Fibroblast of skin of back (primary cell): ENCODE measurements at places on chromosomes 2 and 18.

DNA sequence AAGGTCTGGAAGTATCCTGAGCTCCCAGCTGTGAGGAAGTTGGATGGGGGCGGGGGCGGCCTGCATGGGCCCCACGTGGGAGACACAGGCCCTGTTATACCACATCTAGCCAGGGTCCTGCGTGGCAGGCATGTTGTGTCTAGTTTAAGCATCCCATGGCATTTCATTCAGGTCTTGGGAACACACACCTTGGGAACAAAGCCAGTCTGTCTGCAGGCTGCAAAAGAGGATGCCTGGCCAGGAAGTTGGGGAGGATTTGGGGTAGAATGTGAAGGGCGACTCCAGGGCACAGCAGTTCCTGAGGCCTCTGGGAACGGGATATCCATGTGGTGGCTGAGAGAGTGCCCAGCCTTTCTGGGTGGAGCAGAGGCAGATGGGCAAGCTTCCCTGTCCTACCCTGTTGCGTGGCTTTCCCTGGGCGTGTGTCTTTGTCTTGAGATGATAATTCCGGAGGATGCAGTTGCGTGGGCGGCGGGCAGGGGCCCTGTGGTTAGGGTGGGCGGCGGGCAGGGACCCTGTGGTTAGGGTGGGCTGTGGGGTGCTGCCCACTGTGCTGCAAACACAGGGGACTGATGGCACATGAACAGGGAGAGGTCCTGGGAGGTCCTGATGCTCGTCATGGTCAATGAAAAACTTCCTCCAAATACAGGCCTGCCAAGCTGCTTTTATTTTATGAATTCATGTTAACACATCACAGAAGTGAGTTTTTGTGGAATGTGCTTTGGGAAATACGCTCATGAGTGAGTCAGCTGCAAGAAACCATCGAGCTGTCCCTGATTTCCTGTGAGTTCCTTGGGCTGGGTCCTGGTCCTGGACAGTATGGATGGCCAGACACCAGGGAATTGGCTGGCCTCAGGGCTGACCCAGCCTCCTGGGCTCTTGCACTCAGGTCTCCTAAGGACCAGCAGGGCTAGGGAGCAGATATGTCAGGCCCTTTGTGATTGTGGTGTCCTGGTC, 90.0 kb upstream of the HS6ST1 start:
- DNase-seq = peak; percentile 92

GRCh38 chr18:49857708-49858107, 44.4 kb upstream of the ACAA2 start:
- DNase-seq = no peak

- DNase-seq = no peak
These were observed 264.8 kb upstream of the KLHL29 start for GRCh38 chr2:23120161-23120560.

- DNase-seq = no peak
These were observed 126.8 kb downstream of the ACOXL start for GRCh38 chr2:110858993-110859701.

GRCh38 chr2:73611867-73612266, 30.4 kb downstream of the NAT8 start:
- DNase-seq = peak; percentile 46

DNA sequence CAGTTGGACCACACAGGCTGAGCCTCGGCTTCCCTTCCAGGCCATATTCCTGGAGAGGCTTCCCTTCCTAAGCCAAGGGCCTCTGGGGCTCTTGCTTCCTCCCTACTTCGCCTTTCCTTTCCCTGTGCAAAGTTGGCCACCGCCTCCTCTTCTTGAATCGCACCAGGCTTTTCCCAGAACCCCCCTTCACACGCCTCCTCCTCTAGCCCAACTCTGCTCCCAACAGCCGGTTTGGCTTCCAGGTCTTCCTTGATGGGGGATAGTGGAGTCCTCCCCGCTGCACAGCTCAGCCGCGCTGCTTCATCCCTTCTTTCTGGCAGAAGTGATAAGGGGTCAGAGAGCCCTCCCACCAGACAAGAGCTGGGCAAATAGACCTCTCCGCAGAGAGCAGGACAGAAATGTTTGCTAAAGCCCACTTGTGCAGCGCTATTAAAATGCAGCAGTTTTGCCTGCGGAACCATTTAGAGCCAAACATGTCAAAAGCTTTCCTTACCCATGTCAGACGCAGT, 56.4 kb downstream of the SNORC start:
- no peak for DNase-seq

DNA sequence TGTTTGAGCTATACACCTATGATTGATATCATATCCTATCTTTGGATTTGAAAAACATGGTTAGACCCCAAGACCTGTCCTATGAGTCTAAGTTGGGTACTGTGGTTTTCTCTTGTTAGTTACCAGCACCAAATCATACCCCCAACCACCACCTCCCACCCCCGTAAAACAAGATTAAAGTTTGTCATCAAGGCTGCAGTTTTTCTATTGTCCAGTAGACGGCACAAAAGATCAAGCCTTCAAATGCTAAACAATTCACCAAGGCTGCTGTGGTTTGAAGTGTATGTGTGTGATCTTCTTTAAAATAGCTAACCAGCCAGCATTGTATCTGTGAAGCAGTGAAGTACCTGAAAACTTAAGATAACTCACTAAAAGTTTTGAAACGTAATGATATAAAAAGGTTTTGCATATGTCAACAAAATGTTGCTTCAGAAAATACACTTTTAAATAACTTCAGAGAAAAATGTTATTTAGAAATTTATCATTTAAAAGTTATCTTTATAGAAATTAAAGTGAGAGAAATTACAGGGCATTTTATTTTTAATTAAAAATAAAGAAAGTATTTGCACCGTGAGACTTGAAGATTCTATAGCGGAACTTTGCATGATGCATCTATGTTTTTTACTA, 5.8 kb upstream of the MEIS1 start:
- peak; percentile 68 for DNase-seq

GRCh38 chr2:60529136-60529784, 24.2 kb downstream of the BCL11A start:
- DNase-seq = no peak

DNA sequence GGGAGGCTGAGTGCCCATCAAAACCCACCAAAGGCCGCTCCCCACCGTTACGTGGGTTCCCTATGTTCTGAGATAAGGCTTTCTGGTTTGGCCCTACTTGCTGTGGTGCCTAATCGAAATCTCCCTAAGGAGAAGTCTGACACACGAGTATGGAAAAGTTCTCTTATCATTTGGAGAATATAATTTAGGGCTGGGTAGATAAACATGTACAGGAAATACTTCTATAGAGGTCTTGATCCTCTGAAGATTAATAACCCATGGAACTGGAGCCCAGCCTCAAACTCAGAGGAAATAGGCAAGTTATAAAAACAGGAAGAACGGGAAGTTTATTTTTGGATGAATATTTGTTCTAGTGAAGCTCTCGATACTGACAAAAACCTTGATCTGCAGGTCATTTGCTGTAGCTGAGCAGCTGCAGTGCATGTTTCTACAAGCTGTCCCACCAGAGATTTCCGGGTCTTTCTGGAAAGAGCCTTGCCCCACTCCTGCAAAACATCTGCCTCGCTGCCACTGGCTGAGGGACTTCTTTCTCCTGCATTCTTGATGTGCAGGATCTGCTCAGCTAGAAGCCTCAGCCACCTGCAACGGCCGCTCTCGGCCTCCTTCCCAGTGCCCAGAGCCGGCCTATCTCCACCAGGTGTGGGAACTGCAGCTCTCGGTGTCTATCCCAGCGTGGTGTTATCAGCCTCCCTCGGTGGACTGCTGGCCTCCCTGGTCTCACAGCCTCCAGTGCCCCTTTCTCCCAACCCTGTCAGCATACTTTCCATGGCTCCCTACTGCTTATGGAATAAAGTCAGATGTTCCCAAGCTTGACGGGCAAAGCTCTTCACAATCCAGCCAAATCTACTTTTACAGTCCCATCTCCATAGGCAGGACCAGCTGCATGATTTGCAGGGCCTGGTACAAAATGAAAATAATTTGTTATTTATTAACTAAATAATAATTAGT, 48.6 kb downstream of the SPRED2 start:
- no peak for DNase-seq

- peak; percentile 8 for DNase-seq
These were observed 478.2 kb downstream of the ARHGAP15 start for GRCh38 chr2:143607231-143608062.

DNA sequence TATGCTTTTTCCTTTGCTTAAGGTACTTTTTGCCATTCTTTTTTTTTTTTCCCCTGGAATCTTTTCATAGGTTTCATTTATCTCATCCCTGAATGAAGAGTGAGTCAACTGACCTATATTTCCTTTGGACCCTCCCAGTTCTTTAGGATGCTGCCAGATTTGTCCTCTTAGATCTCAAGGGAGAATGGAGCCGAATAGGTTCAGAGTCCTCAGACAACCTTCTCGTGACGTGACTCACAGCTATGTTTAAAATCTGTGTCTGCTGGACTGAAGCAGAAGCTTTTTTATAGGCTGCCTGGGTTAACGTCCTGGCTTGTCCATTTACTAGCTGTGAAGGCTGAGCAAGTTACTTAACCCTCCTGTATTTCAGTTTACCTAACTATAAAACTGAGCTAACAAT, 358.6 kb downstream of the DLGAP1 start:
- peak; percentile 49 for DNase-seq

DNA sequence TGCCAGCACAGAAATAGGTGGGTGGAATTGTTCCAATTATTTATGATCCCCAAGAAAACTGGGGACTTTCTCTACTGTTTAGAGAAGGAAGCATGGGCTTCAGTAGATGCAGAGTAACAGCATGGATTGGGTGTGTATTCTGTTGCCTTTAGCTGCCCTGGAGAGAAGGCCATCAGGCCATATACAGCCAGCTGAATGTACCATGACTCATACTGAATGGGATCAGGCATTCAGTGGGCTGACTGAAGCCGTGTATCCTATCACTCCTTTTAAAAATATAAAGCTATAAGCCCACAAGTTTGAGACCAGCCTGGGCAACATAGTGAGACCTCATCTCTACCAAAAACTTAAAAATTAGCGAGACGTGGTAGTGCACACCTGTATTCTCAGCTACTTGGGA, 16.7 kb upstream of the PLEKHM3 start:
- peak; percentile 59 for DNase-seq

DNA sequence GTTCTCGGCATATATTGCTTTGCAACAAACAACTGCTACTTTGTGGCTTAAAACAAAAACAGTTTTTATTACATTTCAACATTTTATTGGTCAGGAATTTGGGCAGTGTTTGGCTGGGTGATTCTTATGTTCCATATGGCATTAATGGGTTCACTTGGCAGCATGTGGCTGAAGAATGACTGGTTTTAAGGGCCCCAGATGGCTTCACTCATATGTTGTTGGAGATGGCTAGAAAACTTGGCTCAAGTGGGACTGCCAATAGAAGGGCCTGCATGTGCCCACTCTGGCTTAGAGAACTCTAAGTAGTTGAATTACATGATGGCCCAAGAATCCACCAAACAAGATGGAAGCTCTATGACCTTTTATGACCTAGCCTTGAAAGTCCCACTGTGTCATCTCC, 86.1 kb downstream of the FASTKD2 start:
- no peak for DNase-seq

DNA sequence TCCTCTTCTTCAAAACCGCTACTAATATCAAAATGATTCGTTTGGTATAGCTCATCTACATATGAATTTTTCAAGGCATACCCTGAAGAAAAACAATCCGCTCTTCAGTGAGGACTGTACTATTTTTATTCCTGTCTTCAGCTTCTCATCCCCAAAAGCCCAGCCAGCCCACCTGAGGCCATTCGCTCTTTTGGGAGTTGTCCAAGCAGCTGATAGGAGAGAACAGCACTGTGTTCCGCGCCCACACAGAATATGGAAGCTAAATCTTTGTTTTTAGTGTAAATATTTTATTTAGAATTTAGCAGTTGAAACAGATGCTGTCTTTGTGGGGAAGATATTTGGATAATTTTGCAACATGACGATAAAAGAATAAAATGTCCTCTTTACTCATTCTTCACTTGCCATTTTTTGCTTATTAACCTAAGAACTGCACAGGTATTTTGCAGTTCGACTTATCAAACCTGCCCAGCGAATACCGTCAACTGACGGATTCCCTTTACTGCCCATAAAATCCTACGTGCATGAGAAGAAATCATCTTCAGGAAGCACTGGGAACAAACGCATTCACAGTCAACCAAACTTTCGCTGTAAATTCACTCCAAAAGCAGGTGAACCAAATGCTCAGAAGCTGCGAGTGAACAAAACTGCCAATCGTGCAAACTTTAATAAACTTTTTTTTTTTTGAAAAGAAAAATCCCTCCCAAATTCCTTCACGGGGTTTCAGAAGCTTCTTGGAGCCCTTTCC, 3.4 kb downstream of the ZNF521 start:
- DNase-seq = no peak

DNA sequence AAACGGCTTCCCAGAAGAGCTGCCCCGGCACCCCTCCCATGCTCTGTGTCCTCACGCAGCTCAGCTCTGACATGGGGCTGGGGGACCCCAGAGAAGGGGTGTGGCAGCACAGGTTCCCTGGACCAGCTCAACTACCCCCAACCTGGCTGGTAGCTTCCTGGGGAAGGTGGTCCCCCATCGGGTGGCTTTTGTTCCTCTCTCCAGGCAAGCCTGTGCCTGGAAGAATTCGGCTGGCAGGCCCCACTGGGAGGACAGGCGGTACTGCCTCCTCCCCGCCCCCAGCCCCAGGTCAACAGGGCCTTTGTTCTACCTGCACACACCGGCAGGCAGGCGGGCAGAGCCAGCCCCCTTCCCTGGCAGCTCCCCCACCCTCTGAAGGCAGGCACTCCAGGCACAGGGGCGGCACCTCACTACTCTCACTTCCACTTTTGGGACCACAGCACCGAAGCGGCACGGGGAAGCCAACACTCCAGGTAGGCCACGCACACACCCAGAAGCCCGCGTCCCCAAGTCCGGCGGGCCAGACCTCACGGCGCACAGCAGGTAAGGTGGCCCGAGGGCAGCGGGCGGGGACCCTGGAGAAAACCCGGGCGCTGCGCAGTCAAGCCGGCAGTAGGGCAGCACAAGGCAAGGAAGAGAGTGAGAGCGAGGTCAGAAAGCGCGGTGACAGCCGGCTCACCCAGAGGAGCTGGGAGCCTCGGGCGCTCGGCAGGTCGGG, 1.3 kb downstream of the HS6ST1 start:
- DNase-seq = no peak

DNA sequence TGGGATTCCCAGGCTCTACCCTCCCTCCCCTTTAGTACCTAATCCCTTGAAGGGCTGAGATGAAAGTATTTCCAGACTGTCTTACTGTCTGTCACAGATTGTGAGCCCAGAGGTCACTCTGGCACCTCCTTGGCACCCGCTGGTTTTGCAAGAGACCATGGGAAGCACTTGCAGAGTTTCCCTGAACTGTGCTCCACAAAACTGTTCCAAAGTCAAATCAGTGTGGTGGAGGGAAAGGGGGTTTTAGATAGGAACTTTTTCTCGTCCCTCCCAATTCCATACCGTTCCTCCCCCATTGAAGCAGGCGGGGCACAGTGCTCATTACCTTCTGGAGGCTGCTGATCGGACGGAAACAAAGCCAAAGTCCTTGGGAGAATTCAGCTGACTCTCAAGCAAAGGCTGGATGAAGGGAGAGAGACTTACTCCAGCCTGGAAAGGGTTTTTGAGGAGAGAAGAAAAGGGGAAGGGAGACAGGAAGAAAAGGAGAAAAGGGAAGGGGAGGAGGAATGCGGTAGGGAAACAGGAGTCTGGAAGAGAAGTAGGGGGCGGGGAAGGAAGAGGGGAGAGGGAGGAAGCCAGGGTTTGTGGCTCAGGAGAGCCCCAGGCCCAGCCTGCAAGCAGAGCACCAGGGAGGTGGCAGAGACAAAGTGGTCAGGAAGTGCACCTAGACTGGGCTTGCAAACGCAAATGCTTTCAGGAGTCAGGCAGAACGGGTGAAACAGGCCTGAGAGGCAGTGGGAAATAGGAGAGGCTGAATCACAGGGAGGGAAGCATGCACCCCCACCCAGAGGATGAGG, 88.4 kb upstream of the SP3 start:
- DNase-seq = no peak

- DNase-seq = no peak
These were observed 28.5 kb upstream of the NAPG start for GRCh38 chr18:10497206-10497749.
